Fibroblast of lung (primary cell): ENCODE measurements at places on chromosomes 7 and 10. TPM values are rescaled to one million over a fixed set of nuclear protein-coding genes. Genes with fewer than 3 reads are reported as not detected.

The UBTD1 gene
- total RNA-seq: 20.3 and 22.0 TPM in 2 replicates

The FAM24A gene
- total RNA-seq: not detected in 2 replicates

The NAT16 gene
- not detected in 2 replicates for total RNA-seq

DNA sequence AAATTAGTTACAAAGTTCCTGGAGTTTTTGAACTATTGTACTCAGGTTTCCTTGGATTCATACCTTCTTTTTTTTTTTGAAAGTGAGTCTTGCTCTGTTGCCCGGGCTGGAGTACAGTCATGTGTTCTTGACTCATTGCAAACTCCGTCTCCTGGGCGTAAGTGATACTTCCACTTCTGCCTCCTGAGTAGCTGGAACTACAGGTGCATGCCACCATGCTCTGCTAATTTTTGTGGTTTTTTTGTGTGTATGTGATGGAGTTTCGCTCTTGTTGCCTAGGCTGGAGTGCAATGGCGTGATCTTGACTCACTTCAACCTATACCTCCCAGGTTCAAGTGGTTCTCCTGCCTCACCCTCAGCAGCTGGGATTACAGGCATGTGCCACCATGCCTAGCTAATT lies 22.3 kb downstream of the MCM10 start:
- H3K4me3 ChIP-seq: no peak overlapping the region
- no peaks in the 10 kb centered on the region for H3K27me3 ChIP-seq
- H3K27ac ChIP-seq: no peak overlapping the region
- no peaks in the 10 kb centered on the region for H3K4me1 ChIP-seq

GRCh38 chr10:6648894-6649720 lies 69.0 kb upstream of the PRKCQ start:
- H3K36me3 ChIP-seq: no peaks in the 10 kb centered on the region
- H3K27ac ChIP-seq: no peak overlapping the region
- no peak overlapping the region for H3K4me3 ChIP-seq

- H3K4me3 ChIP-seq: no peak overlapping the region
- H3K27me3 ChIP-seq: peaks cover 34% of the 10 kb centered on the region
- H3K27ac ChIP-seq: no peak overlapping the region
- no peak for DNase-seq
- no peaks in the 10 kb centered on the region for H3K36me3 ChIP-seq
- no peaks in the 10 kb centered on the region for H3K4me1 ChIP-seq
These were observed 63.6 kb downstream of the RGS10 start for GRCh38 chr10:119478811-119479341.

- H3K4me1 ChIP-seq: no peaks in the 10 kb centered on the region
- DNase-seq: no peak
- no peak overlapping the region for H3K27ac ChIP-seq
- peaks cover 3% of the 10 kb centered on the region for H3K27me3 ChIP-seq
- H3K36me3 ChIP-seq: no peaks in the 10 kb centered on the region
These were observed 62.8 kb downstream of the CXCL12 start for GRCh38 chr10:44322137-44322536.

- no peak overlapping the region for H3K27ac ChIP-seq
- no peaks in the 10 kb centered on the region for H3K4me1 ChIP-seq
- H3K4me3 ChIP-seq: no peak overlapping the region
These were observed 294.3 kb downstream of the BBS9 start for GRCh38 chr7:33423646-33424020.

- H3K27ac ChIP-seq: no peak overlapping the region
- H3K36me3 ChIP-seq: no peaks in the 10 kb centered on the region
- H3K4me1 ChIP-seq: peaks cover 5% of the 10 kb centered on the region
- no peaks in the 10 kb centered on the region for H3K27me3 ChIP-seq
These were observed 277.5 kb downstream of the PLXNA4 start for GRCh38 chr7:132298790-132299189.

- no peak for DNase-seq
- no peak overlapping the region for H3K4me3 ChIP-seq
- no peaks in the 10 kb centered on the region for H3K27me3 ChIP-seq
- H3K36me3 ChIP-seq: no peaks in the 10 kb centered on the region
- H3K4me1 ChIP-seq: peaks cover 2% of the 10 kb centered on the region
These were observed 37.6 kb downstream of the ANK3 start for GRCh38 chr10:60352105-60352504.
